ENCODE measurements at places on chromosomes 11 and 22.

DNA sequence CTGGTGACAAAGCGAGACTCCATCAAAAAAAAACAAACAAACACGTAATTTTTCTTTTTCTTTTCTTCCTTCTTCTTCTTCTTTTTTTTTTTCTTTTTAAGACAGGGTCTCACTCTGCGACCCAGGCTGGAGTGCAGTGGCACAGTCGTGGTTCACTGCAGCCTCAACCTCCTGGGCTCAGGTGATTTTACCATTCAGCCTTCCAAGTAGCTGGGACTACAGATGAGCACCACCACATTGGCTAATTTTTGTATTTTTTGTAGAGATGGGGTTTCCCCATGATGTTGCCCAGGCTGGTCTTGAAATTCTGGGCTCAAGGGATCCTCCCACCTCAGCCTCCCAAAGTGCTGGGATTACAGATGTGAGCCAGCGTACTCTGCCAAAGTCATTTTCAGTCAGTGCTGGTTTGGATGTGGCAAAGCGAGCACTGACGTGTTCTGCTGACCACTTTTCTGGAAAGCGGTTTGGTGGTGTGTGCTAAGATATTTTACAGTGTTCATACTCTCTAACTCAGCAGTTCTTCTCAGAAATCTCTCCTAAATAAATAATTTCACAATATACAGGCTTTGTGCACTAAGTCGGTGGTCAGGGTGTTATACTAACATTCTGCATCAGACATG lies 10.7 kb downstream of the FAM118A start:
- peak; percentile 46 for DNase-seq

DNA sequence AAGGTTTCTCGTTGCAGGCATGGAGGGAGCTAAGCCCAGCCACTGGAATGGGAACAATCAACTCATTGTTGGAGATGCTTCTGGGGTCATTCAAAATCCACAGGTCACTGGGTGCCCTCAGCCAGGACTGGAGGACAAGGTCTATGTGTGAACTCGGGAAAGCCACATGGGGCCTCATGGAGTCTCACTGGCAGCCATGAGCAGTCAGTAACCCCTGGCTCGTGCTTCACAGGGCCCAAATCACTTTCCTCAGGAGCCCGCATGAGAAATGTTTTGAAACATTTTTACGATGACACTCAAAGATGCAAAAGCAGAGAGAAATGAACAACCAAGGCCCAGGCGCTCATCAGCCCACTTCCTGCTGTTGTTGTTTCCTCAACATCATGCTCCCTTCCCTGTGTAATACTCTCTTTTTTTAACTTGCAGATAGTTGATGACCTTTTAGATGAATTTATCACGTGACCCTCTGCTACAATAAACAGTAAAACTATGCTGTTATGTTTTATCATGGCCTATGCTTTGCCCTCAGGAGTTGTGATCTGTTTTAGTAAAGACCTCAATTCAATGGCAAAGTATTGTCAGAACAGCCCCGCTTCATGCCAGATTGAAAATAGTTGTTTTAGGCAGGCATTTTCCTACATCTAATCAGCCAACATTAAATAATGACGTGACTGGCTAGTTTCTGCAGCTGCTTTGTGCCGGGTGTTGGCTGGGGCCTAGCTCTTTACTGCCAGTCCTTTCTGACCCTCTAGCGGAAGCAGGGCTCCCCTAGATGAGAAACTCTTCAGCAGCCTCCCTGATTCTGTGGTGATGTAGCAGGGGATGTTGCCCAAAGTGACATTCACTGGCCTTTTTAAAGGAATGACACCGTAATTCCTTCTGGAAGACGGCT lies 39.7 kb downstream of the ADAMTS15 start:
- no peak for DNase-seq

- peak; percentile 21 for DNase-seq
Observed at GRCh38 chr11:132228746-132229325, 858.4 kb downstream of the NTM start.

DNA sequence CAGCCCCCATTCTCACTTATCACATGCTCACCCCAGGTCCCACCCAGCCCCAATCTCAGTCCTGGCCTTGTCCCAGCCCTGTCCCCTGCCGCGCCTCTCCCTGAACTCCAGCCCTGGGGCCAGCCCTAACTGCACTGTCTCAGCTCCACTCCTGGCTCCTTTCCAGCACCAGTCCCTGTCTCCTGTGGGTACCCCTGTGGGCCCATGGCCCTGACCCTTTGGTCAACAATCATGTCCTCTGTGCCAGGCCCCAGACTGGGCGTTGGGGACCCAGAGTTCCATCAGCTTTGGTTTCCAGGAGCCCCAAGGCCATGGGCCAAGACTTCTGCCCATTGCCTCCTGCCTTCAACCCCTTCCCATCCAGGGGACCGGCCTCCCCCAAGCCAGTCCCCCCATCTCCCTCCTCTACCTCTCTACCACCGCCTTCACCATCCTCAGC lies 757 bp downstream of the SPI1 start:
- DNase-seq: no peak

DNA sequence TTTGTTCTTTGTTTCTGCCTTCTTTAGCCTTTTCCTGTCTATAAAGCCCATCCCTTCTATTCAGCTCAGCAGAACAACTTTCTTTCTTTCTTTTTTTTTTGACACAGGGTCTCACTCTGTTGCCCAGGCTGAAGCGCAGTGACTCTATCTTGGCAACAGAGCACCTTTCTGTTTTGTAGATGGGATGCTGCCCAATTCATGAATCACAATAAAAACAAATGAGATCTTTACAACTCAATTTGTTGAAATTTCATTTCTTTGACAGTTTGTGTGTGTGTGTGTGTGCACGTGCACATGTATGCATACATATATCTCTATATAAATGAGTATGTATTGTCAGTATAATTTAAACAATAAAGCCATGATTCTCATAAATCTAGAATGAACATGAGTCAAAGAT lies 25.5 kb downstream of the TSPAN18 start:
- no peak for DNase-seq

GRCh38 chr11:66011785-66012303 lies at the start of gene CST6:
Gene CST6 (plus strand): TSS chr11:66012008. CDS start chr11:66012045, 37 bp downstream.
- DNase-seq: no peak

GRCh38 chr11:19656140-19656541 lies 56.5 kb upstream of the NAV2 start:
- DNase-seq: peak; percentile 84

DNA sequence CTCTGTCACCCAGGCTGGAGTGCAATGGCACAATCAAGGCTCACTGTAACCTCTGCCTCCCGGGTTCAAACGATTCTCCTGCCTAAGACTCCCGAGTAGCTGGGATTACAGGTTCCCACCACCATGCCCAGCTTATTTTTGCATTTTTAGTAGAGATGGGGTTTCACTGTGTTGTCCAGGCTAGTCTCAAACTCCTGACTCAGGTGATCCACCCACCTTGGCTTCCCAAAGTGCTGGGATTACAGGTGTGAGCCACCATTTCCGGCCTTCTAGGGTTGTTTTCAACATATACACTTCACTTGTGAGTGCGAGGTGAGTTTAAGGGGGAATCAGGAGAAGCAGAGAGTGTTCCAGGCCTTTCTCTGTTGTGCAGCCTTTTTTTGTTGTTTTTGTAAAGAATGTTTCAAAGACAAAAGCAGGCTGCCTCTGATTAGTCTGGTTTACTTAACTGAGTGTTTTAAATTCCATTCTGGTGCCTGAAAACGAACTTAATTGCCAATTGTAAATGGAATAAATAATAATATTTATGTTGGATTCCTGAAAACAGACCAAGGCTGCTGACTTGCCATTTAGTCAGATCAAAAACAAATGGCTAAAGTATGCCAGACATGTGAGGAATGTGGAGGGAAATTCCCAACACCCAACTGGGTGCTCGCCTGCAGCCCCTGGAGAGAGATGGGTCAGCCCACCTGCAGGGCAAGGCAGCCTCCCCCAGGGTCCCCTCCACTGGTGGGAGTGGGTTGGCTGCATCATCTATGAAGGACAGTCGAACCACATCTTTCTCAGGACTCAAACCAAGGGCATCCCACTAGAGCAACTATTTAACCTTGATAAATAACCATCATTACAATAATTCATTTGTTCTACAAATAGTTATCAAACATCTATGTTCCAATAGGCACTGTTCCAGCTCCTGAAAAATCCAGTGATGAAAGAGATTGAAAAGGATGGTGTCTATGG lies 4.6 kb upstream of the RANGAP1 start:
- DNase-seq: peak; percentile 59

DNA sequence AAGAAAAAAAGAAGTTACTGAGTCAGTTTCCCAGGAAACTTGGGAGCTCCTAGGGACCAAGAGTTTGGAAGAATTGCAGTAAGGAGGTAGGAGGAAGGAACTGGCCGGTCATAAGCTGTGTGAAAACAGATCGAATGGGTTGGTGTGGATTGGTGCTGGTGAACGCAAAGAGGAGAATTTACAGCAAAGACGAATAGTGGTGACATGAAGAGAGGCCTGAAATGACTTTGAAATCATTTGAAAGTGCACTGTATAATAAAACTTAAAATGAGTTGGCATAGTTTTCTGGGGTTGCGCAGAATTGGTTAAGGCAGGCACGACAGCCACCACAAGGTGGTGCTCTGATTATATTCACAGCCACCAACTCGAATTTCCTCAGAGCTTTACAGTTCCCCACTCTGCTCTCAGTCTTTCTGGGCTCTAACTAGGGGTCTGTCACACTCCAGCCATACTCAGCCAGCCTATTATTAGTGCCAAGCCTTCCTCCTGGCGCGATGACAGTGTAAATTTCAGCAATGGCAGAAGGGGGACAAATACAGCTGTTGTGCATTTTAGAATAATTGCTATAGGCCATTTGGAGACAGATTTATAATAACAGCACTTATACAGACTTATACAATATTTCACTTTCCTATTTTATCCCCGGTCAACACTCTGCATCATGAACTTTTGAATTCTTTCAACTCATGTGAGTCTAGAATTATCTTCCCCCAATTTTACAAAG lies 8.3 kb upstream of the HTR3B start:
- no peak for DNase-seq

DNA sequence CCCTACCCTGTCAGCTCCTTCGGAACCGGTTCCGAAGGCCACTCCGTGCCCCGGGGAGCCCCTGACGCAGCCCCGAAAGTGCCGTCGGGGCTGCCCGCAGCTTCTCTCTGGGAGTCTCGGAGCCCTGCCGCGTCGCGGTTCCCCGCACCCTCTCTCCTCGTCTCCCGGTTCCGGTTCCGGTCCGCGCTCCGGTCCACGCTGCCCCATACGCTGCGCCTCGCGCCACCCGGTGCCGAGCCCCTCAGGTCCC lies 618 bp downstream of the MTA2 start:
- no peak for DNase-seq

DNA sequence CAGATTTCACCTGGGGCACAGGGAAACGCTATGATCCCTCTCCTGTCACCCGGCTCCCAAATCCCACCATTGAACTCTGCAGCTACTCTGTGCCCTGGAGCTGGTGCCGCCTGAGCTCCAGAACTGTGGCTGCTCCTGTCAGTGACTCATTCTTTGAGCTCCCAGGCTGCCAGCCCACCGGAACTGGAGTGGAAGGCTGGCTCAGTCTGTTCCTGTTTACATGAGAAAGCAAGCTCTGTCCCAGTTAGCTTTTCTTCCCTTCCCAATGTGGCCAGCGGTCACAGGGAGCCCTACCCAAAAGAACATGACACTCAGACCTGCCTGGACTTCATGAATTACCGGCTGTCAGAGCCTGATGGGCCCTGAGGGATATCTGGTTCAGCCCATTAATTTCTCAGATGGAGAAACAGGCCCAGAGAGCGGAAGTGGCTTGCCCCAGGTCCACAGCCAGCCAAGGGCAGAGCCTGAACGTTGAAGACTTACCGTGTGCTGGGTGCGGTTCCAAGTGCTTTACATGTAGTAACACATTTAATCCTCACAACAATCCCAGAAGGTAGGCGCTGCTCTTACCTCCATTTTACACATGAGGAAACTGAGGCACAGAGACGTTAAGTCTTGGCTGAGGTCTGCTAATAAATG lies 23.8 kb upstream of the IGSF22 start:
- peak; percentile 61 for DNase-seq

DNA sequence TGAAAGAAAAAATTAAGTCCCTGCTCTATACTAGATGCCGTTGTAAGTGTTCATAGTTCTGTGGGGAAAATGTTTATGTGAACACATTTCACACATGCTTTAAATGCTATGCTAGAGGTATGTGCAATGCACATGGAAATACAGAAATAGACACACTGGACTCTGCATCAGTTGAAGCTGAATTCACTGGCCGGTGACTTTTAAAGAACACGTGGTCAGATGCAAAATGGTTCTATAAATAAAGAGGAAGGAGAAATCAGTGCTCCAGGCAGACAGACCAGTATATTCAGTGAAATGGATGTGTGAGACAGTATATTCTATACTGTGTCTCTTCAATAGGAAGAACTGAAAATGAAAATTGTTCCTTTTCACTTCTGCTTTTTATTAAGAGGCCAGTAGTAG lies 29.9 kb downstream of the TRPC6 start:
- no peak for DNase-seq

GRCh38 chr22:20021196-20022181 lies 579 bp downstream of the TANGO2 start:
- DNase-seq: no peak

DNA sequence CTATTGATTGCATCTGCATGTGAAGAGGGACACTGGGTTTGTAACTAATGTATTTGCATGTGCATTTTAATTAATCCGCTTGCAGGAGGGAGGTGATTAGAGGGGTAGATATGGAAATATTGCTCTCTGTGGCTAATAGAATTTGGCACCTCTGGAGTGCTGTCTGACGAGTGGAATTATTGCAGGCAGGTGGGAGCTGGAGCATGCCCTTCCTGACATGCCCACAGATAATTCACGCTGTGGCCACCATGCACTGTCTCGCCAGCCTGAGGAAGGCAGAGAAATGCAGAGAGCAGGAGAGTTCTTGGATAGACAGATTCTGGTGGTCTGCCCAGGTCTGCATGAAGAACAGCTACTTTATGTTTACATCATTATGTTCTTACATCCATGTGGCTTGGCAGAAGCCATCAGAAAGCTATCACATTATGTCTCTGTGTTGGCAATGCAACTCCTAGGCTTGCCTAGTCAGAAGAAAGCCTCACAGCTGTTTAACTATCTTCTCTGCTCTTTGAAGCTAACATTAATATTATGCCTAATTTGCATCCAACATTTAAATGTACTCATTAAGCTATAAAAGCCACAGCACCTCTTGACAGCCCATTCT lies 89.4 kb upstream of the DRD2 start:
- DNase-seq: no peak

DNA sequence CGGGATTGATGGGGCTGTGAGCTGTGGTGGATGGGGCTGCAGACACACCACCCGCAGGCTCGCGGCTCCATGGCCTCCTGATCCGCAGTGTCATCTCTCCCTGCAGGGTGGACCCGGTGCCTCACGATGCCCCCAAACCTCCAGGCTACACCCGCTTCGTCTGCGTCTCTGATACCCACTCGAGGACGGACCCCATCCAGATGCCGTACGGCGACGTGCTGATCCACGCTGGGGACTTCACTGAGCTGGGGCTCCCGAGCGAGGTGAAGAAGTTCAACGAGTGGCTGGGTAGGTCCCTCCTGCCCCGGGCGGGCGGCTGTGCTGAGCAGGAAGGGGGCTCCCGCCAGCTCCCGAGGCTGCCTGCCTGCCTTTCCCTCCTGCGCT lies 23.1 kb downstream of the MPPED1 start:
- no peak for DNase-seq
